ENCODE measurements at places on chromosomes 6 and 20. TPM values are rescaled to one million over a fixed set of nuclear protein-coding genes. Genes with fewer than 3 reads are reported as not detected.

DNA sequence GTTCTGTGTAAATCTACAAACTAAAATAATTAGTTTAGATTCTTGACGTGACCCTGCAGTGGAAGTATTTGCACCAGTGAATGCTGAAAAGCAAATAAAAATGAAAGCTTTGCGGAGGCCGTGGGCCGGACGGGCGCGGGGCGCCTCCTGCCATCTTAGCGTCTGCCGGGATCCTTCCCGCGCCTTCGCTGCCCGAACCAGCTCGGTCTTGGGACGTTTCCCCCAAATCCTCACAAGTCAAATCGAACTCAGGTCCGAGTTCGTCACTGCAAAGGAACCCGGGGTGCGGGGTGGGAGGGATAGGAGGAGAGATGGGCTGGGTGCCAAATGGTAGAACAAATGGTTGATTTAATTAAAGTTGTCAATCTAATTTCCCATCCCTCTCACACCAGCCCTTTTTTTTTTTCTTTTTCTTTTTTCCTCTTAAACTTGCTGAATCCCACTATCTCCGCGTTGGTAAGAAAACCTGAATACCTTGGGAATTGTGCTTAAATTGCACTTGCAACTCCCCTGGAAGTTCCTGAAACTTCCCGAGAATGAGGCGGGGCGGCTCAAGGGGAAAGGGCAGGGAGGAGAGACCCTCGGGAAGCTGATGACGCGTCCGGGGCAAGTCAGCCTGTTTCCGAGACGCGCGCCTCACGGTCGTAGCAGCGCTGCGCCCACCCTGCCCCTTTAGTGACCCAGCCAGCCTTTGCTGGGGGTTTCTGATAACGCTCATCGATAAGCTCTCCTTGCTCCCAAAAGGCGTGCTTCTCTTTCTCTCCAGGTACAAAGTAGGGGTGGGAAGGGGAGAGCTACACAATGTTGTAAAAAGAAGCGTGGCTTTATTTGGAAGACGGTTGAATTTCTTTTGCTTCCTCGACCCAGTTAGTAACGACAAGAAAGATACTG lies 1.8 kb downstream of the GJA1 start:
- DNase-seq: no peak

GRCh38 chr20:54172856-54173652 lies 732 bp downstream of the CYP24A1 start:
- DNase-seq: peak; percentile 31

- no peak for DNase-seq
These were observed 5.7 kb downstream of the SIM1 start for GRCh38 chr6:100458841-100459591.

DNA sequence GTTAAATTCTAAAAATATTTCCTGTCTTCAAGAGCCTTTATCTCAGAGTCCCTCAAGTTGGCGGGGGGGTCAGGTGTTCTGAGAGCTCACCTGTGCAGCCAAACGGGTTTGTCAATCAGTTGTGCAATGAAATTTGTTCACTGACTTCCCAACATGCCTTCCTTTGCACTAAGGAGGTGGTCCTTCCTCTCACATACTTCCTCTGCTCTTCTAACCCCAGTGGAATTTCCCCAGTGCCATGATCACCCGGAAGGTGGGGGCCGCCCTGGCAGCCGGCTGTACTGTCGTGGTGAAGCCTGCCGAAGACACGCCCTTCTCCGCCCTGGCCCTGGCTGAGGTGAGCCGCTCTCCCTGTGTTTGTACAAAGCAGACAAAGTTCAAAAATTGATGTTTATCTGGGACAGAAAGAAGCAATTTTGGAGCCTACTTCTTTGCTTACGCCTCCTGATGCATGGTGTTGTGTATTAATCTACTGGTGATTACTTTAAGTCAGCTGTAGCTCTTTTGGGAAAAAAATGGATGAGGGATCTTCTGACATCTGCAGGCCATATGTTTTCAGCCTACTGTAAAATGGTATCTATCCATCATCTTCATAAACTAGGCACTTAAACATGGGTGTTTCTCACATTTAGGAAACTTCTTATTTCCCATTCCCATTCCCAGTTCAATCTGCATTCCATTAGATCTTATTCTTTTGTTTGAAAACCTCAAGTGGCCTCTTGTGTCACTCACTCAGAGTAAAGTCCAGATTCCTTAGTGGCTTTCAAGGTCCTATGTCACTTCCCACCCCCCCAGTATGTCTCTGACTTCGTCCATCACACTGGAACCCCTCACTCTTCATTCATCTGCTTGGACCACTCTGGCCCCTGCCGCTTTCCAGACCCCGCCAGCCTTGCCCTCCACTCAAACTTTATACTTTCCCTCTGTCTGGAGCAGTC lies 10.1 kb downstream of the ALDH5A1 start:
- peak; percentile 82 for DNase-seq

DNA sequence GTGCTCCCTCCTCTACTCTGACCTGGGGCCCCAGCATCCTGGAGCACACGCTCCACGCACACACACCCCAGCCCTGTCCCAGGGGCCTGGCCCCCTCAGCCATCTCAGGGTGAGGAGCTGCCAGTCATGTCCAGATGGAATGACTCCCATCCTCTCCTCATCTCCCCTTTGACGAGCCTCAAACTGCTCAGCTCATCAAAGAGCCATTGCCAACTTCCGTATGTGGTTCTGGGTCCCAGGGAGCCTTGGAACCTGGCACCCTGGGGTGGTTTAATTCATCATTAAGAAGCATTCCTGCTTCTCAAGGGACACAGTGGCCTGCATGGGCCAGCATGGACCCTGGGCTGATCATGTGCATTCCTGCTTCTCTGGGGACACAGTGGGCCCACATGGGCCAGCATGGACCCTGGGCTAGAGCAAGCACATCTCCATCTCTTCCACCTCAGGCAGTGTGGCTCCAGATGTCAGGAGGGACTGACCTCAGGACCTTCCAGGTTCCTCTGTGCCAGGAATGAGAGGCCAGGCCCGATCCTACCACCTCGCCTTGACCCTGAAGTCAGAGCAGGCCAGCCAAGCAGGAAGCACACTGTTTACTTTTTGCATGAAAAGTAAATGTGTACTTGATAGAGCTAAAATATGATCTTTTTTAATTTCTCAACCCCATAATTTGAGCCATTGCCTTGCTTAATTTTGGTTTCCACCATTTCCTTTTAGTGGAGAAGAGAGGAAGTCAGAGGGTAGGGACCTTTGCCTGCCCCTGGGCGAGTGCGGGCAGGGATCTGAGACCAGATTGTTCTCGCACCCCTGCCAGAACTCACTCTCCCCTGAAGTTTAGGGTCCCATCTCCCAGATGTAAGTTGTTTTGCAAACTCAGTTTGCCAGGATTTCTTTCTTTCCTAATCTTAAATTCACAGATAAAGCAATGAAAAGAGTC lies 26.1 kb downstream of the SPATA2 start:
- no peak for DNase-seq

- DNase-seq: no peak
These were observed 432.2 kb downstream of the HTR1B start for GRCh38 chr6:77030929-77031674.

- DNase-seq: no peak
These were observed 308.4 kb downstream of the PACRG start for GRCh38 chr6:163036160-163036645.

GRCh38 chr6:161394437-161394836 lies 120.6 kb upstream of the AGPAT4 start:
- DNase-seq: no peak

DNA sequence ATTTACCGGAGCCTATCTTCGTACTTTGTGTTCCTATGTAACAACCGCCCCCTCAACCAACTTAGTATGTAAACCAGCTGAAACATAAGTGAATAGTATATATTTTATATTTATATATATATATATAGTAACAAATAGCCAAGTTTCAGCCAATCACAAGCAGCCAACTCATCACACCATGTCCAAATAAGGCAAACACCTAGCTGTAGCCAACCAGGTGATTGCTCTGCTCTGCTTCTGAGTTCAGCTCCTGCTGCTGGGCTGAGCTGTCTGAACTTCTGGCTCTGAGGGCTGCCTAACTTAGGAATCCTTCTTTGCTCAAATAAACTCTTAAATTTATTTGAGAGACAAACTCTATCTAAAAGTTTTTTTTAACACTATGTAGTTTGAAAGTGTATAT lies 101.6 kb upstream of the SOX4 start:
- DNase-seq: no peak

- no peak for DNase-seq
These were observed 546 bp upstream of the KLHL32 start for GRCh38 chr6:96923871-96924493.

DNA sequence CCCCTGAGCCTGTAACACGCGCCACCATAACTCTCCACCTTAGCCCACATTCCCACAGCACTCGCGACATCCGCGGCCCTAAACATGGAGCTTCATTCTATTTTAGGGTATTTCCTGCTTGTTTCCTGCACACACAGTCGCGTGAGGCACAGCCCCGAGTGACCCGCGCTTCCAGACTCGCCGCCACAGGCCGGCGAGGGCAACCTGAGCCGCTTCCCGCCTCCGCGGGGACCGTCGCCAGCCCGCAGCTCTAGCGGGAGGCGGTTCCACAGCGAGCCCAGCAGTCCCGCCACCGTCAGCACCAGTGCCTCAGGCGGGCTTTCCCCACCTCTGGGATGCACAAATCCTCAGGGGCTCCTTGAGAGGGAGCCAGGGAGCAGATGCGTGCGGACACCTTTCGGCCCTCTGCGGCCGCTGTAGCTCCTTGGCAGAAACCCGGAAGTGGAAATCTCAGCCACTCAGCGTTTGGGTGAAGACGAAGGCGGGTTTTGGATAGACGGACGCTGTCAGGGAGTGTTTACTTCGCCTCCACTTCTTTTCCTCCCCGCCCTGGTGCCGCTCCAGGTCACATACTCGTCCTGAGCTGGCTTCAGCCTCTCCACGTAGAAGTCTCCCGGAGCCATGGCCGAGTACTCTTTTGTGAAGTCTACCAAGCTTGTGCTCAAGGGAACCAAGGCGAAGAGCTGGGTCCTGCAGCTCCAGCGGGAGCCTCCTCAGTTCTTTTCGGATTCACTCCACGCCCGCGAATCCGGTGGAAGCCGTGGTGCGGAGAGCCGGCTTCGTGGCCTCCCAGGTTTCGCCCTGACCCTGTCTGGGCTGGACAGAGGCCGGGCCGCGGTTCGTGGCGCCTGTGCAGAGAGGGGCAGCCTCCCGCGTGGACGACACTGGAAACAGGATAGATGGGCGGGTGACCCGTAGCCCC lies 2177.4 kb upstream of the DEFB115 start:
- DNase-seq: peak; percentile 53

GRCh38 chr20:14991023-14991422 lies 653.6 kb upstream of the FLRT3 start:
- no peak for DNase-seq

GRCh38 chr20:33751775-33752174 lies 20.0 kb downstream of the ZNF341 start:
- no peak for DNase-seq

GRCh38 chr20:57627339-57627738 lies 7.1 kb upstream of the ZBP1 start:
- DNase-seq: no peak

- DNase-seq: no peak
These were observed 270.0 kb upstream of the ZFP64 start for GRCh38 chr20:52461582-52461981.

DNA sequence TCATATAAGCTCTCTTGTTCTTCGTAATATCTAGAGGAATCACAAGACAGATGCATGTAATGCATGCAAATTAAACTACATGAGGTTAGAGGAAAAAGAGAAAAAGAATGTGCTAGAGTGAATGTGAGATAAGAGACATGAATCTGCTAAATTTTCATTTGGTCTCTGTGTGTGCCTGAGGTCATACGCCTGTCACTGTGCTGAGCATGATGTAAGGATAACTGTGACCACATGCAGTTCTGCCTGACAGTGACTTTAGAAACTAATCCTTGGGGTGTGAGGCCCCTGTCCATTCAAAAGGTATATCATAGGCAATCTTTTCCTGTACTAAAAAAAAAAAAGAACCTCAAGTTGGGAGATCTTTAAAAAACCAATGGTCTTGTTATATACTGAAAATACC lies 70.6 kb downstream of the SHPRH start:
- DNase-seq: no peak

DNA sequence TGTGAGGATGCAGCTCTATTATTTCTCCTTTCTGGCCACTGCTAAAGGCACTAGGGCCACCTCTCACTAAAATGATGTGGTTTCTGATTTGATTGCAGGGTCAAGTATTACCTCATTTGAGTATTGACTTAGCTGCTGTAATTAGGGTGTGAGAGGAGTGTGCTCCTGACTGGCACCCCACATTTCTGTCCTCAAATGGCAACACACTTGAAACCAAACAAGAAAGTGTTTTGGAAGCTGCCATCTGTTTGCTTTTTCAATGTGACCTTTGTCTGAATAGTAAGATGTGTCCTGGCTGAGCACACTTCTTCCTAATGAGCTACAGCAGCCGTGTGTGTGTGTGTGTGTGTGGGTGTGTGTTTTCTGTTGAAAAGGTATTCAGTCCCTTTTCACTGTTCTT lies 62.8 kb upstream of the SCP2D1 start:
- no peak for DNase-seq

DNA sequence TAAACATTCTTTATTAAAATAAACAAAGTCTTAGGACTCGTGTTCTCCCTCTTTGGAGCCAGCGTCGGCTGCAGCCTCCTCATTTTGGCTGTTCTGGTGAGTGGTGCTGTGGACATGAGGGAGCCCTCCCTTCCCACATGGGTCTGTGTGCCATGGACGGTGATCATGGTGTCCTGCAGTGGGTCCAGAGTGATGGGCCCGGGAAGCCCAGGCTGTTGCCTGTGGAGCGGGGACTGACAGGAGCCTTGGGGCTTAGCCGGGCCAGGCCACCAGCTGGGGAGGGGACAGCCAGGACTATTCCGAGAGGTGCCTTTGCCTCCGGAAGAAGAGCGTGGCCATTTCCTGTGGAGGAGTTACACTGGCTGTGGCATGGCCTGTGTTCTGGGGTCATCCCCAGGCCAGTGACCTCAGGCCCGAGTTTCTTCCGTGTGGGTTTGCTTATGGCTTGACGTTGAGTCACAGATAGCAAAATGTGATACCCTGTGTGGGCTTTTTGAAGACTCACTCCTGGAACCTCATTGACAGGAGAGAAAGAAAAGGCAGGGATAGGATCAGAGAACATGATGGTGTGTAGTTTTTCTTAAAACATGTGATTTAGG lies 153.4 kb downstream of the DTNBP1 start:
- no peak for DNase-seq

DNA sequence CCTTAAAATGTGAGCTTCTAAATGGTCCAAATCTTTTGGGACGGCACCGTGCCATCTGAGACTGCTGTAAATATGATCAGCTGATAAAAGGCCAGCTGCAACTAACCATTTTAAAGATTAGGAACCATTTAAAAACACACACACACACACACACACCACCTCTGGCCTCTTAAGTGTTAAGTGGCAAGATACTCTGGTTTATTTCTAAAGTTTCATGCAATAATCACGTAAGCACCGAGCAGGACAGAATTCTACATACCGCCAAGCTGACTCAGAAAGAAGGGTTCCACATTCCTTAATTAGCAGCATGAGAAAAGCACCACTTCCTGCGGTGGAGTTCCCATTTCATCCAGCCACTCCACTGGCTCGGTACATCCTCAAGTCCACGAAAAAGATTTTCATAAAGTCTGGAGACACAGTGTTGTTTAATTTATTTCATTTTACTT lies 17.8 kb upstream of the ZNF217 start:
- DNase-seq: no peak

CHRNA4 gene
- total RNA-seq: not detected

MRPL2 gene
- 112 TPM for total RNA-seq

UBD gene
- 0.86 TPM for total RNA-seq

SIGLEC1 gene
- total RNA-seq: 4.6 TPM

KPNA5 gene
- total RNA-seq: 6.1 TPM

LAMA2 gene
- total RNA-seq: 3.6 TPM

HLA-DPB1 gene
- 53.5 TPM for total RNA-seq

All from colonic mucosa (tissue), 4 donors.